ENCODE measurements at places on chromosomes 5 and 9. TPM values are rescaled to one million over a fixed set of nuclear protein-coding genes. Genes with fewer than 3 reads are reported as not detected.
A peak's percentile ranks its signal among the peaks of the same experiment; 100 is the strongest.

GRCh38 chr5:179306191-179307012 is 38.9 kb downstream of the ADAMTS2 start:
- DNase-seq = no peak

- DNase-seq = peak; percentile 99
Observed at GRCh38 chr9:12784461-12785259, 9.8 kb downstream of the LURAP1L start.

Gene NSG2
- not detected for total RNA-seq

Gene SPATA31C1
- not detected for total RNA-seq

Gene SPATA31A1
- total RNA-seq = not detected

DNA sequence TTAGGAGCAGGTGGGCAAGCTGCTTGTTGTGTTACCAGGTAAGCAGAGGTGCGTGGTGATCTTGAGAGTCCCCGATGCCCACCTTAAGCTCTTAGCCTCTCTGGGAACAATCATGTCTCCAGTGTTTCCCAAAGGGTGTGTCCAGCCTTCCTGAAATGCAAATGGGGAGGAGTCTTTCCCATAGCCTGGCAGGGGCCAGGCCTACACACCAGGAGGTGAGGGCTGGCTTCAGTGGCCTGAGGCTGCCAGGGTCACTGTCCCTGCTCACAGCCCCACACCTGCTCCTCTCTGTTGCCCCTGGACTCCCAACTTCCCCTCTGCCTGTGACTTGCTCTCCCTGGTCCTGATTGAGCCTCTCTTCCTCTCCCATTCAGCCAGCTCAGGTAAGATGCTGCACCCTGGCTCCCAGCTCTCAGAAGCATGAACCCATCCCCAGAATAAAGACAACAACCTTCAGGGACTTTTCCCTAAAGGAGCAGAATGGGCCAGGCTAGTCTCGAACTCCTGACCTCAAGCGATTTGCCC is 65.7 kb upstream of the PHYKPL start:
- DNase-seq = no peak

Gene BTNL3
- total RNA-seq = not detected

DNA sequence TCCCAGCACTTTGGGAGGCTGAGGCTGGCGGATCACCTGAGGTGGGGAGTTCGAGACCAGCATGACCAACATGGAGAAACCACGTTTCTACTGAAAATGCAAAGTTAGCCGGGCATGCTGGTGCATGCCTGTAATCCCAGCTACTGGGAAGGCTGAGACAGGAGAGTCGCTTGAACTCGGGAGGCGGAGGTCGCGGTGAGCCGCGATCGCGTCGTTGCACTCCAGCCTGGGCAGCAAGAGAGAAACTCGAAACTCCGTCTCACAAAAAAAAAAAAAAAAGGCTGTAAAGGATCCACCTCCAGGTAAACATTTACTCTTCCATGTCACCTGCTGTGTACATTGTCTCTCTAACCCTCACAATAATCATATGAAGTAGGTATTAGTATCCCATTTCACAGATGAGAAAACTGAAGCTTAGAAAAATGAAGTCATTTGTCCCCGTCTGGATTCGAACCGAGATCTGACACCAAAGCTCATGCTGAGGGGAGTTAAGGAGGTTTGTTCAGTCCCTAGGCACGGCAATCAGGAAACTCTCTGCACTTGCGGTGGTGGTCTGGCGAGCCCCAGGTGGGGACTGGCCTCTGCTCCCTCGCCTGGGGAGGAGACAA is 494 bp upstream of the DOCK2 start:
- no peak for DNase-seq

DNA sequence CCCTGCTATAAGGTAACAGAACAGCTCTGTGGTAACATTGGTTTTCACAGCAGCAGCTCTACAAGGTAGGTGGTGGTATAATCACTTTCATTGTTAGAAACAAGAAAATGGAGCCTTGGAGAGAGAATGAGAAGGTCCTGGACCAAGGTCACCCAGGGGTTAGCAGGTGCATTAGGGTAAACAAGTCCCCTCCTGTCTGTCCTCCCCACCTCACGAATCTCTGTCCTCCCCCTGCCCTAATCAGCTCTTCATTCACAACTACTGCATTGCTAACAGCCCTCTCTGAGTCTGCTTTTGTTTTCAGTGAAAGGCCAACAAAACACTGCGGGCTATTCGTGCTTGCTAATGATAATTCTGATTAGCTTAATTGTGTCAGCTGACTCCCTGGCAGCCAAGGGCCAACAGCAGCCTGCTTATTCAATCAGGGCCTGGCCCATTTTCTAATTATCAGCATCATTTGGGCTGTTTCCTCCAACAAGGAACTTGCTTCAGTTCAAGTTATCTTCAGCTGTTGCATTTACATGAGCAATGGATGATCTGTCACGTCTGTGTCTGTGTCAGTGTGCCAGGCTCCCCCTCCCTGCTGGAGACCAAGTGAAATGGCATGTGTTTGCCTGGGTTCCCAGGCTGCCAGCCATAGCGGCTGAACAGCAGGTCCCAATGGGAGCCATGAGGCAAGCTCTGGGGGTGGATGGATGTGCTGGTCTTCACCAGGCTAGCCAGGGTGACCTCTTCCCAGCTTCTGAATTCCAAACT is 56.7 kb upstream of the EQTN start:
- DNase-seq = no peak

- DNase-seq = peak; percentile 18
Observed at GRCh38 chr9:111482694-111483438, 1.3 kb downstream of the ECPAS start.

Gene SLC46A2
- not detected for total RNA-seq

DNA sequence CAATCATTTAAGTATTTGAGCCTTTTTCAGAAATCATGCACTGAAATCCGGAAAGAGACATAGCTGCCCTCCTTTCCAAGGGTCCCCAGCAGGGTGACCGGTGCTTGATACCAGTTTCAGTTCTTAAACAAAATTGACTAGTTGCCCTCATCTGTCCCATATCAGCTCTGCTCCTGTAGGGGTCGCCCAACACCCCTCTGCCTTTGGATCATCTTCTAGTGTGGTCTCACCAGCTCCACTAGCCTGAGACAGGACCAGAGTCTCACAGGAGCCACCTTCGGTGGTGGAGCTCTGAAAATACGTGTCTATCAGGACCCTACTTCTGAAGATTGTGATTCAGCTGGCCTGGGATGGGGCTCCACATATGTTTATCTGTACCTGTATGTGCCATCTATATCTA is 428.2 kb downstream of the ENC1 start:
- peak; percentile 43 for DNase-seq

Gene WHRN
- 0.77 TPM for total RNA-seq

Gene GRM6
- total RNA-seq = not detected

DNA sequence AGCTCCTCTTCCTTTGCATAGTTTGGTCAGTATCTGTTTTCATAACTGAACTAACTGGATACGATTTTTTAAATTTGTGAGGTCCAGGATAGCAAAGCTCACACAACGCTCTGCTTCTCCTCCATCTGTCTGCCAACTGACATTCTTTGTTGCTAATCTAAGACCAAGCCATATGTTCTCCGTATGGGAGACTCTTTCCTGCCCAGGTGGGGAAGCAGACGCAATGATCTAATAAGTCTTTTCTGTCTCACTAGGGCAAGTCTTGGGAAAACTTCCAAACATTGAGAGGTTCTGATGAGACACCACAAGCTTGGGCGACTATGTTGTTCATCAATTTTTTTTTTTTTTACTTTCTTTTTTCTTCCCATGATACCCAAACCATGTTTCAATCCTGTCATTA is 558.5 kb downstream of the EFNA5 start:
- no peak for DNase-seq

DNA sequence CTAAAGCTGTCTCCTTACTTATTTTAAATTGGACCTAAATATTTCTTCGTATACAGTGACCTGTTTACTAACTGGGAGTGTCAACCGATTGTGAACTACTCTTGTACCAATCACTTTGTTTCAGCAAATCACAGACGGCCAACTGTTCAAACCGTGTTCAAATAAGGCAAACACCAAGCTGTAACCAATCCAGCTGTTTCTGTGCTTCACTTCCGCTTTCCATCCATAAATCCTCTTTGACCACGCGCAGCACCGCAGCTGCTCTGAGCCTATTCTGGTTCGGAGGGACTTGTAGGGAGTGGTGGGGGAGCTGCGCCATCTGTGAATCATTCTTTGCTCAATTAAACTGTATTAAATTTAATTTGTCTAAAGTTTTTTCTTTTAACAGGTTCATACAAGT is 4.8 kb upstream of the FAM240B start:
- DNase-seq = no peak

DNA sequence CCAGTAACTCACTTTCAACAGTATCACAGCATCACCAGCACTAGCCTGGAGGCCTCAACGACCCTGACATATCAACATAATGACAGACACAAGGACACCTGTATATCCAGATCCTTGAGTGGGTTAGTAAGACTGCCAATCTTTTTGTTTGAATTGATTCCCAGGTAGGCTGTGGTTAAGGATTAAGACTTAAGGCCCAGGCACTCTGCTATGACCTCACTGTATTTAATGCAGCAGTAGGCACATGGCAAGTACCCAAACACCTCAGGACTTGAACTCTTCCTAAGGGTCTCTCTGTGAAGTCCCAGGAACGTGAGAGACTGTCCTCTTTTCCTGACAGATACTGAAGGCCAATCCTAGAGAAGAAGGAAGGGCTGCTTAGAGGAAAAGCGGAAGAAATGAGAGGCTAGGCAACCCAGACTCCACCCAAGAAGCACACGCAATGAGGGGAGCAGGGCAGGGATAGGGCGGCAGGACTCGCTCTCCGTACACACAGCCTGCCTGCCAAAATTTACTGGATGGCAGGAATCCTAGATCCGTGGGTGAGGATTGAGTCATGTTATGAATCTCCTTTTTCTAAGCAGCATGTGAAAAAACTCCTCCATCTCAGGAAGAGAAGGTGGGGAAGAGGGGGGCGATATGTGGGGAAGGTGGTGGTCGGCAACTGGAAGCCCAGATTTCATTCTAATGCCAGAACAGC is 93.4 kb downstream of the SIL1 start:
- DNase-seq = peak; percentile 59

- peak; percentile 27 for DNase-seq
Observed at GRCh38 chr5:164048359-164048926, 543.0 kb downstream of the MAT2B start.

GRCh38 chr5:149424371-149425315 is 45.6 kb upstream of the IL17B start:
- DNase-seq = no peak

DNA sequence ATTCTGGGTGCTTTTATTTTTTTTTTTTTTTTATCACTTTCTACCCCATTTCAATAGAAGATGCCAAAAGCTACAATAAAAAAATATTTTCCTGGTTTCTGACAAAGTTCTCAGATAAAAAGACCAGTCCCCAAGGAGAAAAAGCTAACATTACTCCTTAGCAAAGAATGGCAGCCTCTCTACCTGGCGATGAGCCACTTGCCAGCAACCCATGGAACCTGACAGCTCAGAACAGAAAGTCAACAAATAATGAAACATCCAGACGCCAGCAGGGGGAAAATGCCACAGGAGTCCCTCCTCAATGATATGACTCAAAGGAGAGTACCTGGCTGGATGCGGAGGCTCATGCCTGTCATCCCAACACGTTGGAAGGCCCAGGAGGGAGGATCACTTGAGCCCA is 123.2 kb downstream of the MYO10 start:
- DNase-seq = peak; percentile 86

DNA sequence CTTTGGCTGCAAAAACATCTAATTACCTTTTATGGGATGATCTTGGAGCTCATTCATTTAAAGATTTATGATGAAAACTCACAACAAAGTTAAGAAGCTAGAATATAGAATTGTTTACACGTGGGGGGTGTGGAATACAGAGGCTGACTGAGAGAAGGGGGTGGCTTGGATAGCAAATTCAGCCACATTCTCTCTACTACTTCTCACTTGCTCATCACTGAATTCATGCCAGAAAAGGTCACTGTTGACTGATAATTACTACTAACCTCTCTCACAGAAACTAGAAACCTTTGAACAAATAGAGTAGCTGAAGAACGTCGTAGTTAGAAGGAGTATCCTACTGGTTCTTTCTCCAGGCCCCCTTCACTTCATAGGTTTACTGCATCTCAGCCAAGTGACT is 808.2 kb downstream of the BRINP1 start:
- DNase-seq = no peak

- DNase-seq = no peak
Observed at GRCh38 chr5:1209896-1210776, 8.7 kb downstream of the SLC6A19 start.

DNA sequence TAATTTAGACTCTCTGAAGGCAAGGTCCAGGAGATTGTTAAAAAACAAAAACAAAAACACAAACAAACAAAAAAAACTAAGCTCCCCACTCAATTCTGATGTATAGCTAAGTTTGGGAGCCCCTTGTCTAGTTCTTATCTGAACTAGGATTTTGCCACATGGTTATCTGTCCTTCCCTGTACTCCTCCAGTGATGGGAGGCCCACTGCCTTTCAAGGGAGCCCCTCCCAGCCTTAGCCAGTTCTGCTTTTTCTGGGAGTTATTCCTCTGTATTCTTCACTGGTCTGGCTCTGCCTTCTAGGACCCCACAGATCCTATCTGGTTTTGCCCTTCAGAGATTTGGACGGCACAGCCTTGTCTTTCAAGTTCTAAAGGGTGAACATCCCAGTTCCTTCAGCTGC is 2.1 kb upstream of the ALDH1B1 start:
- DNase-seq = no peak

DNA sequence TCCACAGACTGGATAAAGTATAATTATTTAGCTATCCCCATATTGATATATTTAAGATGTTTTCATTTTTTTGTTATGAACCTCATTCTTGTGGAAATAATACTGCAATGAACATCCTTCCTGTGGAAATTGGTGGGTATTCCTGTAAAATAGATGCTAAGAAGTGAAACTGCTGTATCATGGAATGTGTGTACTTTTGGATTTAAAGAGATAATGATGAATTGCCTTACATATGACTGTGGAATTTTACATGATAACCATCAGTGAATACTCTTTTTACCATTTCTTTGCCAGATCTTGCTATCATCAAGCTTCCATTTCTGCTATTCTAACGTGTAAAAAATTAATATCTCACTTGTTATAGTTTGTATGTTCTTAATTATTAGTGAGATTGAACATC is 847.9 kb downstream of the EFNA5 start:
- no peak for DNase-seq

DNA sequence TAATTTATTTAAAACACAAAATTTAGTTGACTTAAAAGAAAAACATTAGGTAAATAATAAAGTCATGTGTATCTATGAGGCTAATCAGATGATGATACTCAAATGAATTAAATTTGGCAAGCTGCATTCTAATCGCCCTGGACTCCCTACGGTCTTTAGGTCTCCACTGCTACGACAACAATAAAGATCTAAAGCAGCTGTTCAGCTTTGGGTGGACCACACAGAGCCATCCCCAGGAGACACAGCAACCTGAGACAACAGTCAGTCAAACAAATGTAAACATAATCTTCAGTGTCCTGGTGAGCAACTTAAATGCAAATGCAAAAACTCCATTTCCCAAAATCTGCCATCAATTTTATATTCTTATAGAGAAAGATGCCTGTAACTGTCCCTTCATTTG is 65.5 kb downstream of the MCTP1 start:
- DNase-seq = no peak

- DNase-seq = no peak
Observed at GRCh38 chr9:134393582-134394280, 67.5 kb downstream of the RXRA start.

GRCh38 chr9:92976431-92976830 is 29.1 kb downstream of the FGD3 start:
- DNase-seq = no peak

Gene LPAR1
- total RNA-seq = 16.8 TPM

GRCh38 chr9:108973895-108974294 is 39.4 kb downstream of the CTNNAL1 start:
- DNase-seq = no peak

Gene TTC16
- not detected for total RNA-seq

Gene GPR150
- 0.26 TPM for total RNA-seq
